CMK (cell line): ENCODE measurements at places on chromosomes 13 and 19.

GRCh38 chr13:75329723-75330122 is 152.2 kb downstream of the TBC1D4 start:
- DNase-seq, result no peak

- DNase-seq, result no peak
Measured at GRCh38 chr13:108781312-108781711, 151.9 kb downstream of the MYO16 start.

DNA sequence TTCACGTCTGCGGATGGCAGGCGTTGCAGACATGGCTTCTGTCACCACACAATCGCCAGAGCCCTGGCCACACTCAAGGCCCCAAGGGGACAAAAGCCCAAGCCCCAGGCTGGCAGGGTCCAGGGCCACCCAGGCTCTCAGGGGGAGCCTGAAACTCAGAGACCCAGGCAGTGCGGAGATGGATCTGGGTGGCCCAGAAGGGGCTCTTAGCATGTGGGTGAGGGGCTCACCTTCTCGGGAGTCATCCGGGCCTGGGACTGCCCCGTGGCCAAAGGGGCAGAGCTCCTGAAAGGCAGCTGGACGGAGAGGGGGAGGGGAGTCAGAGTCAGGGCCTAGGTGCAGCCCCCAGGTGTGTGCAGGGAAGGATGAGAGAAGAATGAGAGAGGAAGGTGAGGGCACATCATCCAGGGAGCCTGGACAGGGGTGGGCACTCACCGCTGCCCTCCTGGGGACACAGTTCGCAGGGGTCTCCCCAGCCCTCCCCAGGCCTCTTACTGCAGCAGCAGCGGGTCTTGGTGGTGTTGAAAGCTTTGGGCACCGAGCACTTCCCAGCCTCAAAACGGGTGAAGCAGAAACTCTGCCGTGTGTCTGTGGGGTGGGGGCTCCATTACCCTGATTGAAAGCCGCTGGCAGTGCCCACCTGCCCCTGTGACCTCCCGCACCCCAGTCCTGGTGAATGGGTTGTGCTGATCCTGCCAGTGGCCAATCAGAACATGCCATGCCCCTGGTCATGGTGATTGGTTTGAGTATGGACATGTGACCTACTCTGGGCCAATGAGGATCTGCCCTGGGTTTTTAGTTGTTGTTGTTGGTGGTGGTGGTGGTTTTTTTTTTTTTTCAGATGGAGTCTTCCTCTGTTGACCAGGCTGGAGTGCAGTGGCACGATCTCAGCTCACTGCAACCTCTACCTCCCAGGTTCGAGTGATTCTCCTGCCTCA is 37.4 kb downstream of the CCL25 start:
- DNase-seq, result no peak

- DNase-seq, result peak; percentile 86
Measured at GRCh38 chr13:52809310-52809769, 39.1 kb downstream of the PCDH8 start.

- DNase-seq, result no peak
Measured at GRCh38 chr19:10945264-10945663, 15.6 kb upstream of the SMARCA4 start.

DNA sequence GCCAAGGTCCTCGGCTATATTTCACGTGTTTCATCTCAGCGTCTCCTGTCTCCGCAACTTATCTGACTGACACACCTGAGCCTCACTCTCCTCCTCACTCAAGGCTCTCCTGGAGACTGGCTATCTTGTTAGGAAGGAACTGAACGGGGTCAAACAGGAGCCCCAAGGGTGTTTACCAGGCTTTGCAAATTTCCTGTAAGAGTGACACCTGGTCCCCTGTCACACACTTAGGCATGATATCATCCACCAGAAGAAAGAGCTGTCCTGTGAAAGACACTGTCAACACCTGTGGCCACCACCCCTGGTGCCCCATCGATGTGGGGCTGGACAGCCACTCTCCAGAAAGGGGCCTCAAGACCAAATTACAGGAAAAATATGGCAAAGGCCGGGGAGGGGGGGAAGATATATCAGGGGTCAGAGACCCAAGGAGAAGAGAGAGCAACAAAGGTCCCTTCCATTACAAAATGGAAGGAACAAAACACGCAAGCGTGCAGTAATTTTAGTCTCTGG is 2.9 kb downstream of the CD70 start:
- no peak for DNase-seq

- no peak for DNase-seq
Measured at GRCh38 chr19:35249146-35249847, 495 bp downstream of the LSR start.

GRCh38 chr19:3407556-3408516 is 41.5 kb downstream of the NFIC start:
- DNase-seq, result no peak

GRCh38 chr13:79423801-79424642 is 18.0 kb upstream of the RBM26 start:
- no peak for DNase-seq

- no peak for DNase-seq
Measured at GRCh38 chr13:84946192-84946591, 853.0 kb downstream of the SLITRK6 start.

DNA sequence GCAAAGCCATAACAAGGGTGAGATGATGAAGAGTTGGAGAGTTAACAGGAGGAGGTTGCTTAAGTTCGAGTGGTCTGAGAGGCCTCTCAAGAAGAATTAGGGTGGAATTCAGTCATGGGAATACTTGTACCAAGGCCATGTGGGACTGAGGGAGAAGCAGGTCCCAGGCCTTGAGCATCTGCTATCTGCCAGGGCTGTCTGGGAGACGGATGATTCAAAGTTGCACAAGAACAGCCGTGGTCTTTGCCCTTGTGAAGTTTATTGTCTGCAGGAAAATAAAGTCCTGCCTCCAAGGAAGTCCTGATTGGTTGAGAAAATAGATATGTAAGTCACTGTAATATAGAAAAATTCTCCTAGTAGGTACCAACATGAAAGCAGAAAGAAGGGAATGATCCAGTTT is 178.8 kb upstream of the RFC3 start:
- DNase-seq, result no peak

DNA sequence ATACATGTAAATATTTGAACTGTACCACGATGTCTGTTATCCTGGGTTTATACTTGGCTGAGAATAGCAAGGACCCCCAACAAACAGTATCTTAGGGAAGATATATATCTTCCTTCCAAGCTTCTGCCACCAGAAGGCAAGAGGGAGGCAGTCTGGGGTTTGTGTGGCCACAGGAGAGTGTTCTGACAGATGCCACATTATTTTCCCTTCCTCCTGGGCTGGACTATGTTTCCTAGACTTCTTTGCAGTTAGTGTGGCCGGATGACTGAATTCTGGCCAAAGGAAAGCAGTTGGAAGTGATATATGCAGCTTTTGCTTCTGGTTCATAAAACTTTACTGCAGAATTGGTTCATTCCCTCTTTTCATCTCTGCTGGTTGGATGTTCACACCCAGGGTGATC is 39.9 kb upstream of the TMTC4 start:
- DNase-seq, result no peak

GRCh38 chr19:13163609-13164342 is 13.6 kb downstream of the IER2 start:
- DNase-seq, result peak; percentile 46

- DNase-seq, result no peak
Measured at GRCh38 chr13:49248622-49249002, 887 bp downstream of the CDADC1 start.

DNA sequence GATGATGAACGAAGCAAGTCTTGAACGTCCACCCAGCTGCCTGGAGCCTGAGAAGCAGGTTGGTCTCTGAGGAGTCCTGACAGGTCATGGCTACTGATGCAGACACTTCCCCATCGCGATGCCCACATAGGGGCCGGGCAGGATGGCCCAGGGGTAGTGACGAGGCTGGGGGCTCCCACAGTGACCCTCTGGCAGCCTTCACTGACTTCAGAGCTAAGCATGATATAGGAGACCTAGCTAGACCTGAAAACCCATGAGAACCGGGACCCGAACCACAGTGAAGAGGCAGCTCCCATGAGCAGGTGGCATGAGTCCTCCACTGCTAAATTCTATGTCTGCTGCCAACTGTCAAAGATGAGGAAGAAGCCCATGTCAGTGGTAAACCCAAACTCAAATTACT is 91.7 kb downstream of the RNASEH2B start:
- no peak for DNase-seq

- no peak for DNase-seq
Measured at GRCh38 chr13:44231786-44232516, 141.7 kb upstream of the SERP2 start.

GRCh38 chr13:31073859-31074718 is 87.6 kb downstream of the HSPH1 start:
- DNase-seq, result no peak

- no peak for DNase-seq
Measured at GRCh38 chr13:83214452-83214851, 667.8 kb downstream of the SLITRK1 start.

DNA sequence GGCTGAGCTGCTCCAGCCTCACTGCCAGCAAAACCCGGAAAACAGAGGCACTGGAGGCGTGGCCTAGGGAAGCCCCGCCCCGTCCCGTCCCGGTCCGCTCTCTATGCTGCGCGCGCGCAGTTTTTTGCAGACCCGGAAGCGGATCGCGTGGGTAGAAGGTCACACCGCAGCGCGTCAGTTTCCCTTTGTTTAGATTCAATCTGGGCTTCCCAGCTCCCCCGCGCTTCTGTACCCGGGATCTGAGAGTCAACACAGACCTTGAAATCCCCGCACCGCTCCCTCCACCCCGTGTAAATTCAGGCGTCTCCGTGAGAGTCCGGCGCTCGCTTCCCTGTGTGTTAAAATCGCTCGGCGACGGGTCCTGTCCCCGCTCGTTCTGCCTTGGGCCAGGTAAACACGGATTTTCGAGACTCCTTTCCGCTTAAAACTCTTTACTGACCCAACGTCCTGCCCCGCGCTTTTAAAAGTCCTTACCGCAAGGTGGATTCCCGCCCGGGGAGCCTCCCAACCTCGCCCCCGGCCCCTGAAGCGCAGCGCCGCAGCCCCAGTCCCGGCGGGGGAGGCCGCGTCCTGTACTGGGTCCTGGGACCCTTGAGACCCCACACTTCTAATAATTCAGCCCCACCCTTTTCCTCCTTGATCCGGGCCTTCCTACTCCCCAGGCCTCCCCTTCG is at the start of gene ZNF610:
TSS of gene ZNF610 (plus strand) at position 127 of the 674 bp plus-strand sequence. CDS start 12,930 bp downstream, outside the sequence.
- DNase-seq, result peak; percentile 53

- no peak for DNase-seq
Measured at GRCh38 chr13:88958821-88959220, 1287.7 kb downstream of the SLITRK5 start.

GRCh38 chr13:46179491-46179908 is 2.5 kb downstream of the LCP1 start:
- DNase-seq, result no peak

DNA sequence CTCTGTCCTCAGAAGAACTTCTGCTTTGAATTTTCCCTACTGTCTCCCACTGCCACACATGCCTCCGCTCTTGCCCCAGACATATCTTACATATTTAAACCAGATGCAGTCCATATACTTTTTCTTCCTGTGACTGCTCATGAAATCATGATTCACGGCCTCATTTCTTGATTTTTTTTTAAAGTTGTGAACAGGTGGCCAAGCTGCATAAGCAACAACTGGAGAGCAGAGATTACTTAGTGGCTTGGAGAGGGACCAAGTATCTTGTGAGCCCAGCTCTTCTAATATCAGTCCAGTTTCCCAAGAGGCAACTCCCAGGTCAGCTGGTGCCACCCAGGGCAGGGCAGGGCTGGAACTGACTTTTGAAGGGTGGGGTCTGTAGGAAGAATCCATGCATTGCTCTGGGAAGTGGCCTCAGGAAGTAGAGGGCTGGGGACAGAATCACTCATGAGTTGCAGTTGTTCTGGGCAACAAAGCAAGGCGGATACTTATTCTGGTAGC is 152.4 kb downstream of the LMO7 start:
- DNase-seq, result peak; percentile 17

DNA sequence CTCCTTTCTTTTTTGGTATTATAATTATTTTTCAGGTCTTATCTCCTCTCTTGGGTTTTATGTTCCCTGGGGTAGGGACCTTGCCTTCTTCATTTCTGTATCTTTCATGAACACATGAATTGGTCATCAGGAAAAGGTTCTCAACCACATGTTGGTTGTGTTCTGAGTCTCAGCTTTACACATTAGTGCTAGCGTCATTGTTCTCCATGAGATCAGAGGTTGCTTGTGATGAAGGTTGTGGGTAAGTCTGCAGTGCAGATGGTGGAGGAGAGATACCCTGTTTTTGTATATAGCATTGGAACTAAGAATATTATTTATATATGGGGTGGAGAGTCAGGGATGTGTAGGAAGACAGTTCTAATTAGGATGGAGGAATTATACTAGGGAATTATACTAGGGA is 24.5 kb upstream of the CEACAM8 start:
- DNase-seq, result no peak

DNA sequence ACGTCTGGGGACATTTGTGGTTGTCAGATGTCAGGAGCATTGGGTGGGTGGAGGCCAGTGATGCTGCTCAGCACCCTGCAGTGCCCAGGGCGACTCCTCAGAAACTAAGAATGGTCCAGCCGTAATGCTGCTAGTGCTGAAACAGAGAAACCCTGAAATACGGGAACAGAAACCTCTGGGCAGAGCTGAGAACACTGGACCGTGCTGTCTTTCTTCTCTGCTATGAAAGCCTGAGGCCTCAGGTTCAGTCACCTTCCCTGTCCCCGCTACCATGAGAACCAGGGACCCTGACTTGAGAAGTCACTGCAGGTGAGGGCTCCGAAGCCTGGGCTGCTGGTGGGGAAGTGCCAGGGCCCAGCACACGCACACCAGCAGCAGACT is 13.4 kb downstream of the CAPS start:
- DNase-seq, result no peak

DNA sequence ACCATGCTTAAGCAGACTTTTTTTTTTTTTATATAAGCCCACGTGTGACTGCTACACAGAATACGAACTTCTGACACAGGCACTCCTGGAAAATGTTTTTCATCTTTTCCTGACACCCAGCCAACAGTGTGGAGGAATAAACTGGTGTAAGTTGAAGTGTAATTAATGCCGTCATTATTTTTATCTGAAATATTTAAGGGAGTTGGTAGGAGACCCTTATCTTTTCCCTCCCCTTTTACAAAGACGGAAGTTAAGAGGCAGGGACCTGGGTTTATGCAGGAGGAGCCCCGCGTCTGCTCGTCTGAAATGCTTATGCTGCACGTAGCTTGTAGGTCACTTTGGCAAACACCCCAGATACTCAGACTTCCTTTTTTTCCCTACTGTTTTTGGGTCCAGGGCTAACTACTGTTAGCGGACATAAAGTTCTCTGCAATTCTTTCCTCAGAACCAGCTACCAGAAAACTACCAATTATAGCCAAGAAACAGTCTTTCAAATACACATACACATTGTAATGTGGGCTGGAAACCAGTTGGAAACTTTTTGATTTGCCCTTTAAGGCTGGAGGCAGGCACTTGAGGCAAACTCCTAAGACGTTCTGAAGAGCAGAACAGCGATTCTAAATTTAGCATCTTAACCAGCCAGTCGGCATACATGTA is 50.8 kb downstream of the EFNB2 start:
- no peak for DNase-seq

- DNase-seq, result no peak
Measured at GRCh38 chr13:100824366-100824765, 149.8 kb upstream of the TMTC4 start.
